ENCODE measurements at places on chromosomes 7 and 10.
A peak's percentile ranks its signal among the peaks of the same experiment; 100 is the strongest.

DNA sequence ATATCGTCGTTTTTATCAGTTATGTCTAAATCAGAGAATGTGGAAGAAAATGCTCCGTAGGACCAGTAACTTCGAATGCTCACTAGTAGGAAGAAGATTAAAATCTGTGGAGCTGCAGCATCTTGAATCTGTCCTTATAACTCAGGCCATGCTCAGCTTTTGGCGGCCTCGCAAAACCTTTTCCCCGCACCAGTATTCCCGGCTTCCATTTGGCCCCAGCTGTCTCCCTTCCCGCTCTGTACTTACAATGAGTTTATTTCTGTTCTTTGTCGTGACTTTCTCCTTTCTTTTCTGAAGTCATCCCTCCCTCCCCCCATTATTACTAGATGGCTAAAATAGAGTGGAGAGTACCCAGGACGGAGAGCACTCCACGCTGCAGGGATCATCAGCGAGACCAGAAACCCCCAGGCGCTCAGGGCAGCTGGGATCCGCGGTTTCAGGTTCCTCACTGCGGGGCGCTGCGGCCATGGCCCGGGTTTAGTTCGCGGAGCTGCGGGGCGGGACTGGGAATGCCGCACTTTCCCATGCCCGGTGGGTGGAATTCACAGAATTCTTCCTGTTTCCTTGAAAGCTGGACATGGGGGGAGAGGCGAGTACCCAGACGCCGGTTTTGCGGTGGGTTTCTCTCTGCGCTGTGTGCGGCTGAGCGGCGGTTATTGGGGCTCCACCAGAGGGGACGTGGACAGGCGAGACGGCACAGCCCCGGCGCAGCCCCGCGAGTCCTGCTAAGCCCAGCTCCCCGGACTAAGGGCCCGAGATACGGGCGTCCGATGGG is 183.5 kb downstream of the POM121L12 start:
- no peak for DNase-seq

DNA sequence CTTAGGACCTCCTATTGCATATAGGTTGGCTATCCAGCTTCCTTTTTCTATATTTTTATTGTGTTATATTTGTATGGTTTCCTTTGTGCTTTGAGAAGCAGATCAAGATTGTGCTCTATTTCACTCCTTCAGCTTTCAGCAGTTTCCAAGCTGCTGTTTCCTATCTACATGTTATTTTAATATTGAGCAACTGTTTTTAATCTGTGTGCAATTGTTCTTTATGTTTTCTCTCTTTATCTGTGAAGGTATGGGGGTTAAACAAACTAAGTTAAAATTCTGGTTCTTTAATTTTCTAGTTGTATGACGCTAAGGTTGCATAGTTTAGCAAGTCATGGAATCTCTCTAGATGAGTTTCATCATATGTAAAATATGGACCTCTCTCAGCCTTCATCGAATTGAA is 251.0 kb downstream of the GPR158 start:
- DNase-seq: no peak

GRCh38 chr7:132152131-132152889 is 424.0 kb downstream of the PLXNA4 start:
- no peak for DNase-seq

GRCh38 chr7:149624006-149624405 is 126.4 kb upstream of the ZNF746 start:
- DNase-seq: peak; percentile 22

- DNase-seq: no peak
Measured at GRCh38 chr10:119120413-119120867, 16.5 kb downstream of the DENND10 start.

GRCh38 chr10:73117976-73118743 is 7.9 kb downstream of the NUDT13 start:
- no peak for DNase-seq

GRCh38 chr7:158705234-158705850 is 738 bp upstream of the NCAPG2 start:
- DNase-seq: peak; percentile 60

- DNase-seq: no peak
Measured at GRCh38 chr10:29702273-29703164, 67.7 kb upstream of the SVIL start.

GRCh38 chr7:30451539-30452279 is 26.9 kb downstream of the NOD1 start:
- DNase-seq: no peak

GRCh38 chr7:45230083-45230482 is 72.5 kb downstream of the RAMP3 start:
- no peak for DNase-seq

GRCh38 chr10:29618341-29619171 is 16.2 kb downstream of the SVIL start:
- DNase-seq: no peak

DNA sequence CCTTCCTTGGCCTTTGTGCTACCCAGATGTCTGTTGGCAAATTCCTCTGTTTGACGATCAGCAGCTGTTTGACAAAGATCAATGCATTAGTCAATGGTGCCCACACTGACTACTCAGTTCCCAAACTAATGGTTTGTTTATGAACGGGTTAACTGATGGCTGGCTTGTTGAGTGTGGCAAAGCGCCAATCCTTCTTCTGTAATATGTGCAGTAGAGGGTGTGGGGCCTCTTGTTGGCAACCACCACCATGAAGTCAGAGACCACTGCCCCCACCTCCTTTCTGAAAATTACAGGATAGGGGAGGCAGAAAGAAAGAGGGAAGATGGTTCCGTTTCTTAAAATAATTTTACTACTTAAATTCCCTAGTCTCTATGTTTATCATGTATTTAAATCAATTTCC is 2.6 kb upstream of the PLCE1 start:
- DNase-seq: no peak

Data from NCI-H1105 treated with DMSO at 0.1 percent for 48 hours (cell line).